ENCODE measurements at places on chromosomes 1 and 21.

DNA sequence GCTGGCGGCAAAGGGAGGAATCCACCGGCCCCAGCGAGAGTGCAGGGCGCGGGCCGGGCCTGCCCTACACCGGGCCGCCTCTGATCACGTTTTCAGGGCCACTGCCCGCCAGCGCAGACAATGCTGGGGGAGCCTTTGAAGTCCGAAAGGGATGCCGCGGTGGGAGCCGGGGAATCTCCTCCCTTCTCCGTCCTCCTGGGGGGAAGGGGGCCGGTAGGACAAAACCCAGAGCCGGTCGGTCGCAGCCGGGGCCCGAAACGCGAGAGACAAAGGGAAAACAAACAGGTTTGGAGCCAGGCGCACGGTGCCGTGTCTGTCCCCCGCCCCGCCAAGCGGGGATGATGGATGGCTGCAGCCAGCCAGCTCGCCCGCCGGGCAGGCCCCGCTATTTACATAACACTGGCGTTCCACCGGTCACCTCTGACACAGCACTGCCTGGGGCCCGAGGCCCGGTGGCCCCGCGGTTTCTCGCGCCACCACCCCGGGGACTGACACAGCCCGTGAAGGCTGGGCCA, 92.0 kb downstream of the CASZ1 start:
- no peak for DNase-seq

- DNase-seq = no peak
These were observed 1.7 kb upstream of the DNTTIP2 start for GRCh38 chr1:93880731-93881130.

DNA sequence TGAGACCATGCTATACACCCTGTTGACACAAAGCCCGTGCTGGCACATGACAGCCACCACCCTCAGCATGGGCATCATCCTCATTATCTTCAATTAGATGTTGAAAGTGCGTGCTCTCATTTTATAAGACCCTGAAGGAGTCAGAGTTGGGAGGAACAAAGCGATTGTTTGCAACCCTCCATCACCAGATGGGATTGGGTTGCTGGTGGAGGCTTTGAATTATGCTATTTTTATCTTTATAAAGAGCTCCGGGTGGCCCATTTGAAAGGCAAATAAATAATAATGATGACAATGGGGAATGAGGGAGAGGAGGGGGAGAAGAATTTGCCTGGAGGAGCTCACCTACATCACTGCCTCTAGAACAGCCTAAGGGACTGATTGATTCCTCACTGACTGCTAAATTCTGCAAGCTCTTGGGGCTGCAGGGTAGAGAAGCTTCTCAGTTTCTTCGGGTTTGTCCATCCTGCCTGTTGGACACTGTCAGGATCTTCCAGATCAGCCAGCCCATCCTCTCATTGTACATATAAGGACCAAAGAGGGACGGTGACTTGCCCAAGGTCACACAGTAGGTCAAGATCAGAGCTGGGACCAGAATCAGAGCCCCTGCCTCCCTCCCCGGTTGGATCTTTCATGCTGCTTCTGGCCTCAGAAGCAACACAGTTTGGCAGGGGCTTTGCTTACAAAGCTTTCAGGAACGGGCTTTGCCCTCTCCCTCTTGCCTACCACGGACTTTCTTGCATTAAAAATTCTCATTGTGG, 130.9 kb upstream of the ZBTB40 start:
- DNase-seq = no peak

DNA sequence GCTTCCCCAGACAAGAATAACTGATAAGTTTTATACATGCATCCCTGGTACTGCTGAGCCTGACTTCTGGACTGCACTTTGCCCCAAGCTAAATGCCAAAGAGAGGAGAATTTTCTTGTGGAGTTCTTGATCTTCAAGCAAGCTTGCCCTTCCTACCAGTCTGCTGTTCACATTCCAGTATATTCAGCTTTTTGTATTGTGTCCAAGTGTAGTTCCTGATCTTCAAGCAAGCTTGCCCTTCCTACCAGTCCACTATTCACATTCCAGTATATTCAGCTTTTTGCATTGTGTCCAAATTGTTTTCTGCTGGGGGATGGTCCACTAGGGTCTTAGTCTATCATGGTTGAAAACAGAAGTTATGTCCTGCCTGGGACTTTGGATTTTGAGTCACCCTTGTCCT, 894 bp upstream of the TSEN15 start:
- DNase-seq = no peak

Data from stimulated activated CD4-positive, alpha-beta T cell treated with anti-CD3 and anti-CD28 coated beads, Interleukin-2, amount 100 ng/mL, for 48 hours (primary cell).